ENCODE measurements at places on chromosomes 2 and 18. TPM values are rescaled to one million over a fixed set of nuclear protein-coding genes. Genes with fewer than 3 reads are reported as not detected.

DNA sequence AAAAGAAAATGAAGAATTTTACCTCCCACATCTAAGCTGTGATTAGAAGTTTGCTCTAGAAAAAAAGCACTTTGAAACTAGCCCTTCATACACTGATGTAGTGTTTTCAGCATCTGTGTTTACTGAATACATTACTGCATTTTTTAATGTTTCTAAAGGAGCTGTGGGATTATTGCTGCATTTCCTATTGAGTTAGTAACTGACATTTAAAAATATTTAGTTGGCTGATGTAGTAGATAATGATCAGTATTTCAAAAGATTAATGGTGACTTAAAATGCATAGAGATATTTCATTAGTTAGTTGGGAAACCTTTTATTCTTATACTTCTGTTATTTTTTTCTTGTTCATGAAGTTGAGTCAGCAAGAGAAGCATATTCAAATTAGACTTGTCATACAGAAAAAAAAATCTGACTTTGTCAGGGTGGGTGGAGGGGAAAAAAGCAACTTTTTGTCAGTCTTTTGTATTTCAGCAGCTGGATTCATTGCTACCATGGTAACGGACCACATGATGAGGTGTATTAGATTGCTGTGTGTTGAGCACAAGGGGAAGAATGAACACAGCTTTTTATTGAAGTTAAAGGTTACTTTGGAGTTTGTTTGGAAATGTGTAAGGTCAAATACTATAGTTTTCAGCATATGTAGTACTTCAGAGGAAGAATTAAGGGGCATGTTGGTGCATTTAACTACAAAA, at the start of gene DTNA:
Gene DTNA, plus strand, starts transcription at position 549 of the 692 bp plus-strand sequence. CDS start 45,679 bp downstream, outside the sequence.
- peaks cover 50% of the 10 kb centered on the region for H3K4me1 ChIP-seq
- peak within 1 kb of the TSS; percentile 69 for H3K4me3 ChIP-seq
- no peak for DNase-seq
- no peaks in the 10 kb centered on the region for H3K27me3 ChIP-seq

DNA sequence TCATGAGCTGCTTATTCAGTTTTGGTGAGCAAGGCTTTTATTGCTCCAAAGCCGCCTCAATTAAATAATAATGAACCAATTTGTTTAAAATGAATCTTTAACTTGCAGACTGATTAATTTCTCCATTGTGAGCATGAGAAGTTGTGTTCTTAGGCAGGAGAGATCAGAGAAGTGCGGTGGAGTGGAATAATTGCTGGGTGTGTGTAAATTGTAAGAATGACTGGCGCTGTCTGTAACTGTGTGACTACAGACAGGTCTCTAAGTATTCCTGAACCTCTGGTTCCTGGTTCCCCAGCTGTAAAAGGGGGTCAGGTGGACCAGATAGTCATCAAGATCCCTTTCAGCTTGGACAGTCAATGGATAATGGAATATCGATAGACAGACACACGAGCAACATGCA, 98.0 kb upstream of the EFEMP1 start:
- H3K27ac ChIP-seq, result no peak overlapping the region
- H3K27me3 ChIP-seq, result peaks cover 34% of the 10 kb centered on the region
- H3K4me3 ChIP-seq, result no peak overlapping the region

DNA sequence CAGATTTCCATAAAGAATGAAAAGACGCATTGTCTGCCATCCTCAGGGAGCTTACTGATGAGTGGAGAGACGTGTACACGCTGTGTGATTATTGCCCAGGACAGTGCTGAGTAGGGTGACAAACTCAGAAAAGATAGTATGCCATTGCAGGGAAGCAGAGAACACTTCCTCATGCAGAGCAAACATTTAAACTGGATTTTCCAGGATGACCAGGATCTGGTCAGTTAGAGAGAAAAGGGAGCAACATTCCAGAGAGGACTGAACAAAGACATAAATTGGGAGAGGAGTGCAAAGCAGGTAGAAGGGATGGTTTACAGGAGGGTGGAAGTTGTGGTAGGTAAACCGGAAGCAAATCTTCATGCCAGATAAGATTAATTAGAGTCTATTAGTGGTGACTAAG, 2.3 kb downstream of the SLC9A2 start:
- peaks cover 67% of the 10 kb centered on the region for H3K27me3 ChIP-seq
- peaks cover 12% of the 10 kb centered on the region for H3K4me1 ChIP-seq
- no peak overlapping the region for H3K27ac ChIP-seq
- H3K36me3 ChIP-seq, result no peaks in the 10 kb centered on the region
- H3K4me3 ChIP-seq, result no peak overlapping the region
- no peak for DNase-seq

The MDH1B gene
- total RNA-seq, result 1.5 TPM

The DCC gene
- total RNA-seq, result not detected

The MEMO1 gene
- total RNA-seq, result 36.9 TPM

- DNase-seq, result no peak
- no peaks in the 10 kb centered on the region for H3K27me3 ChIP-seq
- no peak overlapping the region for H3K4me3 ChIP-seq
- H3K27ac ChIP-seq, result no peak overlapping the region
- H3K36me3 ChIP-seq, result peaks cover 35% of the 10 kb centered on the region
- peaks cover 53% of the 10 kb centered on the region for H3K4me1 ChIP-seq
These were observed 110.9 kb downstream of the ROCK1 start for GRCh38 chr18:21000667-21001066.

GRCh38 chr2:214310319-214310718, 100.5 kb upstream of the VWC2L start:
- no peak overlapping the region for H3K27ac ChIP-seq
- DNase-seq, result no peak
- peaks cover 7% of the 10 kb centered on the region for H3K4me1 ChIP-seq
- no peak overlapping the region for H3K4me3 ChIP-seq

GRCh38 chr2:75180476-75180875, 18.8 kb downstream of the TACR1 start:
- no peaks in the 10 kb centered on the region for H3K27me3 ChIP-seq
- no peaks in the 10 kb centered on the region for H3K36me3 ChIP-seq
- H3K4me1 ChIP-seq, result no peaks in the 10 kb centered on the region
- H3K27ac ChIP-seq, result no peak overlapping the region

- no peaks in the 10 kb centered on the region for H3K27me3 ChIP-seq
- H3K27ac ChIP-seq, result no peak overlapping the region
- DNase-seq, result peak; percentile 59
- no peak overlapping the region for H3K4me3 ChIP-seq
- H3K36me3 ChIP-seq, result no peaks in the 10 kb centered on the region
These were observed 426.1 kb downstream of the DCC start for GRCh38 chr18:52766002-52766545.

The INO80B gene
- total RNA-seq, result 23.2 TPM

DNA sequence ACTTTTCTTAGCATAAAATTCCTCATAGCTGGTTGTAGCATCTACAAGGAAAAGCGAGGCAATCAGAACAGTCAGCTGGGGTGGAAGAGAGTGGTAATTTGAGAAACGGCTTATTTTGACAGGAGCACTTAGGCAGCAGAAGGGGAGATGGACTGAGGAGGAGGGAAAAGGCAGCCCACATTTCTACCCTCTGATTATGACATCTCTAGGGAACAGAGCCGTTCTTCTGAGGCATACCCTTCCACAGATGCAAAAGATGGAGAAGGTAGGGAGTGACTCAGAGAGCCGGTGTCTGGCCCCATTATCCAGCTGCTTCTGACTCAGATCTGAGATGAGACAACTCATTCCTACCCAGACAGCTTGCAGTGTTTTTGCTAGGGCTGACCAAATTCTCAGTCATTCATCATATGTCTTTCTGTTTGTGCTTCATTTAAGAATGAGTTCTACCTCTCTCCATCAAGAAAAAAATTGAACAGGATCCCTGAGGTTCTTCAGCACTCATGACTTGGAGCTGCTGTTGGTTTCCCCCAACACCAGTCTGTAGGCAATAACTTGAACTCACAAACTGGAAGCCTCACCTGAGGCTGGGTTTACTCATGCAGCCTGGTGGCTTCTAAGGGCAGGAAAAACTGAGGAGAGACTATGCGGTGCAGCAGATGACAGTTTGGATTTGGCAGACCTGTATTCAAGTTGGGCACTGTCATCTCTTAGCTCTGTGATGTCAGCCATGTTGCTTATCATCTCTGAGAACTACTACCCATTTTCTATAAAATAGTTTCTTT, 15.9 kb upstream of the SEC11C start:
- DNase-seq, result no peak
- H3K27ac ChIP-seq, result peak overlapping the region; percentile 93
- no peak overlapping the region for H3K4me3 ChIP-seq
- no peaks in the 10 kb centered on the region for H3K27me3 ChIP-seq
- H3K36me3 ChIP-seq, result no peaks in the 10 kb centered on the region

GRCh38 chr2:26035090-26035743, 1.3 kb downstream of the RAB10 start:
- H3K4me1 ChIP-seq, result peaks cover 41% of the 10 kb centered on the region
- H3K27me3 ChIP-seq, result no peaks in the 10 kb centered on the region
- no peak for DNase-seq

- H3K4me1 ChIP-seq, result no peaks in the 10 kb centered on the region
- H3K27ac ChIP-seq, result no peak within 1 kb of the TSS
- H3K4me3 ChIP-seq, result no peak within 1 kb of the TSS
These were observed at the start of gene IL1A for GRCh38 chr2:112784199-112785189. IL1A (minus strand) TSS chr2:112784493; CDS start chr2:112783770, 723 bp downstream.

The KIAA2012 gene
- not detected for total RNA-seq

The PNPT1 gene
- total RNA-seq, result 19.6 TPM

GRCh38 chr2:55111570-55112228, 61.4 kb upstream of the RTN4 start:
- H3K4me1 ChIP-seq, result peaks cover 90% of the 10 kb centered on the region
- no peaks in the 10 kb centered on the region for H3K36me3 ChIP-seq
- peak overlapping the region; percentile 97 for H3K27ac ChIP-seq
- DNase-seq, result no peak
- H3K27me3 ChIP-seq, result no peaks in the 10 kb centered on the region

- no peak overlapping the region for H3K4me3 ChIP-seq
- peak overlapping the region; percentile 75 for H3K27ac ChIP-seq
- no peaks in the 10 kb centered on the region for H3K27me3 ChIP-seq
These were observed 12.0 kb downstream of the STK17B start for GRCh38 chr2:196159221-196159892.

DNA sequence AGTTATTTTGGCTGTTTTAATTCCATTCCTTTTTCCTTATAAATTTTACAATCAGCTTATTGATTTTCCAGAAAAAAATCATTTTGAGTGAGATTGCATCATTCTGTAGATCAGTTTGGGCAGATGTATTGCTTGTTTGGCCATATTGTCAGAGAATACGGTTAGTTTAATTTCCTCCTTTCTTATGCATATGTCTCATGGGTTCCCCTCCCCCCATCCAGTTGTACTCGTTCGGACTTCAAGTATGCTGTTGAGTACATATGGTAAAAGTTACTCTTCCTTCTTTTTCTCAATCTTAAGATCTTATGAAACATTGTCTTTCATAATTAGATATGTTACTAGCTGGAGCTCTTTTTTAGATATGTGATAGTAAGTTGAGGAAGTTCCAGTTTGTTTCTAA, 131.2 kb upstream of the TTC27 start:
- no peaks in the 10 kb centered on the region for H3K27me3 ChIP-seq
- H3K27ac ChIP-seq, result peak overlapping the region; percentile 49
- peaks cover 19% of the 10 kb centered on the region for H3K36me3 ChIP-seq
- peaks cover 21% of the 10 kb centered on the region for H3K4me1 ChIP-seq
- no peak overlapping the region for H3K4me3 ChIP-seq

DNA sequence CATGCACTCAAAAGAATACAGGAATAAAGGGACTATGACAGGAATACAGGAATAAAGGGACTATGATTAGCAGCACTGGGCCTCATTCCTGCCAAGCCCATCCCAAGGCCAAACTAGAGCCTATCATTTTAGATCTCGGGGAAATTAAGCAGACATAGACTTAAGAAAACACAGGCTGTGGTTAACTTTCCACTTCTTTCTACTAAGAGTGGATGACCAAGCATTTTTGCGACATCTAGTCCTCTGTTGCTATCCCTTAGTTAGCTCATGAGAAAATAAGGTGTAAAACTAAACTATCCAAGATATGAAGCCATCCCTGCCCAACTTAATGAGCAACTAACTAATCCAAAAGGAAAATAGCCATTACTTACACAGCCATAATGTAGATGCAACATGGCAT, 5.9 kb downstream of the LYPD1 start:
- no peak overlapping the region for H3K4me3 ChIP-seq
- no peak for DNase-seq
- H3K27ac ChIP-seq, result no peak overlapping the region
- H3K36me3 ChIP-seq, result no peaks in the 10 kb centered on the region

DNA sequence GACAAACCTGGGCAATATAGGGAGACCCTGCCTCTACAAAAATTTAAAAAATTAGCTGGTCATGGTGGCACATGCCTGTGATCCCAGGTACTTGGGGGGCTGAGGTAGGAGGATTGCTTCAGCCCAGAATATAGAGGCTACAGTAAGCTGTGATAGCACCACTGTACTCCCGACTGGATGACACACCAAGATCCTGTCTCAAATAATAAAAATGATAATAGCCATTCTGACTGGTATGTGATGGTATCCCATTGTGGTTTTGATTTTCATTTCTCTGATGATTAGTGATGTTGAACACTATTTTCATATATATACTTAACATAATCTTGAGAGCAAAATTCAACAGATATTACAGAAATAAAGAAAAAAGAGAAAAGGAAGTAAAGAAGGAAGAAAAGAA, 1491.0 kb upstream of the PIK3C3 start:
- peaks cover 4% of the 10 kb centered on the region for H3K27me3 ChIP-seq
- no peak for DNase-seq

DNA sequence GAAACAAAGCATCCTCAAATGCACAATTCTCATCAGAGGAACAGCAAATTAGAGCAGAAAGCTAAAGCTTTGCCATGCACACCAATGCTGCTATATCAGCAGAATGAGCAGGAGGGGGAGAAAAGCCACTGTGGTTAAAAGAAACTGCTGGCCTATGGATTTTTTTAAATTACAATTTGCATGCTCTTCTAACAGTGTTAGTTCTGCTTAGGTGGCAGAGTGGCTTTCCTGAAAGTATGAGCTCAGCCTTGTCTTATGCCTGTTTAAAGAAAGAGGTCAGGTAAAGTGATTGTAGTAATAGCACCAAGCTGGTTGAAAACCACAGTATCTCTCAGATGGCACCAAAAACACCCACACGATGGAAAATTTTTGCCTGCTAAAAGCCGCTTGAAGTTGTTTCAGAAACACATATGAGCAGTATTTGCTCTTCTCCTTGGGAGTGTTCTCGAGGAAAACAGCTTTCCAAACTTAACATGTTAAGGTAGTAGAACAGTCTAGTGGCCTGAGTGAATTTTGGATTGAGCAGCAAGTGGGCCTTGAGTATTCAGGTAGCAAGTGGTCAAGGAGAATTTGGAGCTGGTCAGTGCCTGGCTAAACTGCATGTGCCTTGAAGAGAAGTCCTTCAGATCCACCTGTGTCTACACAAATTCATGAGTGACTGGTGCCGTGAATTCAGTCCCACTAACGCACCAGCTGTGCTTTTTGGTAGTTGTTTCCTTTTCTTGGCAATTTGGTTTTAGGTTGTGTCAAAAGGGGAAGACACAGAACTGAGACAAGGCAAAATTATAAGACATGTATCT, 19.6 kb upstream of the NDUFV2 start:
- DNase-seq, result no peak
- no peaks in the 10 kb centered on the region for H3K4me1 ChIP-seq
- no peak overlapping the region for H3K27ac ChIP-seq
- no peak overlapping the region for H3K4me3 ChIP-seq
- H3K27me3 ChIP-seq, result no peaks in the 10 kb centered on the region

GRCh38 chr2:31411771-31412170, 2.8 kb downstream of the XDH start:
- H3K4me3 ChIP-seq, result no peak overlapping the region
- peaks cover 12% of the 10 kb centered on the region for H3K27me3 ChIP-seq
- no peaks in the 10 kb centered on the region for H3K36me3 ChIP-seq
